ENCODE measurements at places on chromosomes 1 and 21.
A peak's percentile ranks its signal among the peaks of the same experiment; 100 is the strongest.

- no peak for DNase-seq
Measured at GRCh38 chr1:200355801-200356200, 54.0 kb downstream of the ZNF281 start.

DNA sequence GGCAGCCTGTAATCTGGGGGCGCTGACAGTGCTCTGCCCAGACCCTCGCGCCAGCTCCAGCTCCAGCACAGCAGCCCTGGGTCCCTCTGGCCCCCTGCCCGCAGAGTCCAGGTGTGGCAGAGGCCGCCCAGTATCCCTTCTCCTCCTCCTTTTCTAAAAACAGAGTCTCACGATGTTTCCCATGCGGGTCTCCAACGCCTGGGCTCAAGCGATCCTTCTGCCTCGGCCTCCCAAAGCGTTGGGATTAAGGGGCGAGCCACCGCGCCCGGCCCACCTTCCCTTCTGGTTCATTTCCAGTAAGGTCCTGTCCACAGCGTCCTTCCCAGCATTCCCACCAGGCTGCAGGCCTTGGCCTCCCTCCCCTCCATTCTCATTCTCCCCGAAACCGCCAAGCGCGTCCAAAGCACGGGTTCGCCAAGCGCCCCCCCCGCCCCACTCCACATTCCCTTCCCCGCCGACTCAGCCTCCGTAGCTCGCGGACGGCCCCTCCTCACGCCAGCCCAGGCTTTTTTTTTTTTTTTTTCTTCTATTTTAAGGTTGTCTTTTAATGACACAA is 2.0 kb upstream of the PCBP3 start:
- DNase-seq: no peak

GRCh38 chr1:183607322-183607980 is 17.2 kb upstream of the NCF2 start:
- DNase-seq: no peak

GRCh38 chr21:18529254-18529653 is 125.7 kb upstream of the TMPRSS15 start:
- no peak for DNase-seq

- no peak for DNase-seq
Measured at GRCh38 chr1:110420874-110421793, 13.6 kb upstream of the LAMTOR5 start.

DNA sequence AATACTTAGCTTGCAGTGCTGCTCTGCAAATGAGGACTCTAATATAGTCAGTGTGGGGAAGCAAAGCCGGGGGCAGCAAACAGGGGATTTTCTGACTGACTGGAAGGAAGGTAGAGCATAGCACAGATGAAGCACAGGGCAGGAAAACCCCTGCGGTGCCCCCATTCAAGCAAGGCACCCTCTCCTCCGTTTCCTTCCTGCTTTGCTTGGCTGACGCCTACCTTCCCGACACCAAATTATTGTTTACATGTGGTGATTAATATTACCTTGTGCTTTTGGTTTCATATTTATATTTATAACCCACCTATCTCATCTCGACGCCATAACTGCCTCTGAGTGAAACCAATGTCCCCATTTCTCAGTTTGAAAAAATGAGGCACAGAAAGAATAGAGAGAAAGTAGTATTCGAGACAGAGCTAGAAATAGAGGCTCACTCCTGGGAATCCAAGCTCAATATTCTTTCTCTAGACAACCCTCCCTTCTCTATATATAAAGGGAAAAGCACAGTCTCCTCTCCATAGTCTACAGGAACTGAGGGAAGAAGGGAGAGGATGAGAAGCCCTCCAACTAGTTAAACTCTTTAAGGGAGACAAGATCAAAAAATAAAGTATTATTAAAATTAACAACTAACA is 41.3 kb downstream of the PIK3C2B start:
- no peak for DNase-seq

DNA sequence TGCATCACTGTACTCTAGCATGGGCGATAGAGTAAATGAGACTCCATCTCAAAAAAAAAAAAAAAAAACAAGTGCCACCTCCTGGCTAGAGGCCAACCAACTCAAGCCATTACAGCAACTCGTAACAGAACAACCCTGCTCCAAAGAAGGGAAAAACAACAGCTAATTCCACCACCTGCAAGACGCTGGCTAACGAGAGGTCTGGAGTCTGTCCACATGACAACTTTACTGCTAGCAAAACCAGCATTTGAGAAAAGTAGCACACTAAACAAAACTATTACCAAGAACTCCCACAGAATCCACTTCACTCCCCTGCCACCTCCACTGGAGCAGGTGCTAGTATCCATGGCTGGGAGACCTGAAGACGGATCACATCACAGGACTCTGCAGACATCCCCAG is 24.1 kb upstream of the EGLN1 start:
- DNase-seq: no peak

- DNase-seq: no peak
Measured at GRCh38 chr1:84842748-84843231, 50.2 kb downstream of the LPAR3 start.

DNA sequence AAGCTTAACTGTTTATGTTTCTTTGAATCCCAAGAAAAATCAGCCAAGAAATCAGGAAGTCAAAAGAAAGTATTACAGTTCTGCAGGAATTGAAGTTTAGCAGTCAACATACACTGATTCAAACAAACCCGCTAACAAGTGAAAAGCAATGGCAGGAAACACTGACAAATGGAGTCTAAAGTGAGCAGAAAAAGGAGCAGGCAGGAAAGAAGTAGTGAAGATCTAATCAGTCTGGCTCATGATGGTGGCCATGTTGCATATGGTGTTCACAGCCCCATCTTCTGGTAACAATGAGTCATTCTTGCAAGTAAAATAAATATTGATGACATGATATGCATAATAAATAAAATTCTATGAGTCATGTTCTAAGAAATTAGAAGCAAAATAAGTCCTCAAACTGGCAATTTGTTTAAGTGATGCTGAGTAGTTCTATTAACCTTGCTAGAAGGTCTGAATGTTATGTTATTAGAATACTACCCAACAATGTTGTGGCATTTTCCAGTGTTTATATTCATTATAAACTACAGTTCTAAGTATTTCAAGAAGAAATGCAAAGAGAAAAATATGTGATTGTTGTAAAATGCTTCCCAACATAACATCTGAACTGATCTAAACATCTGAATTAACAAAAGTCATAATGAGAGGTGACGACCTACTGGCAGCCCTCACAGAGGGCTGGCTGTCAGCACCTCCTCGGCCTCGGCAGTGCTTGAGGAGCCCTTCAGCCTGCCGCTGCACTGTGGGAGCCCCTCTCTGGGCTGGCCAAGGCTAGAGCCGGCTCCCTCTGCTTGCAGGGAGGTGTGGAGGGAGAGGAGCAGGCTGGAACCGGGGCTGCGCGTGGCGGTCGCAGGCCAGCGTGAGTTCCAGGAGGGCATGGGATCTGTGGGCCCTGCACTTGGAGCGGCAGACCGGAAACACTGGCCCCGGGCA is 5.7 kb upstream of the ACBD6 start:
- no peak for DNase-seq

DNA sequence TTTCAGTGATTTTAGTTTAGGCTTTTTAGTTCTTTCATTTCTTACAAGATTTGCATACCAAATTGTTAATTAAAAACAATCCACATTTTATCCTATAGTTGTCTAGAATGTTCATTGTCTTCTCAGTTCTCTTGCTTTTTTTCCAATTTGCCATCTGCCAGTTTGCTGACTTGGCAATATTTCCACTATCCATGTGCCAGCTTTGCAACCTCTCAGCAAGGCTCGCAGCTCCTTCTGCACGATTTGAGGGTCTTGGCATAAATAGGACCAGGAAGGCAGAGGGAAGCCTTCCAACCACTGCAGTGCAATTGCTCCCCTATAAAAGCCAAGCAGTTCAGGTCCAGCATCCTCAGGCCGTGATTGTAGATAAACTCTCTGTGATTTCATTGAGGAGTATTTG is 306.8 kb upstream of the FMN2 start:
- DNase-seq: no peak

GRCh38 chr1:83763361-83764095 is 235.4 kb downstream of the TTLL7 start:
- no peak for DNase-seq

GRCh38 chr1:245688536-245689453 is 534.0 kb downstream of the KIF26B start:
- DNase-seq: no peak

DNA sequence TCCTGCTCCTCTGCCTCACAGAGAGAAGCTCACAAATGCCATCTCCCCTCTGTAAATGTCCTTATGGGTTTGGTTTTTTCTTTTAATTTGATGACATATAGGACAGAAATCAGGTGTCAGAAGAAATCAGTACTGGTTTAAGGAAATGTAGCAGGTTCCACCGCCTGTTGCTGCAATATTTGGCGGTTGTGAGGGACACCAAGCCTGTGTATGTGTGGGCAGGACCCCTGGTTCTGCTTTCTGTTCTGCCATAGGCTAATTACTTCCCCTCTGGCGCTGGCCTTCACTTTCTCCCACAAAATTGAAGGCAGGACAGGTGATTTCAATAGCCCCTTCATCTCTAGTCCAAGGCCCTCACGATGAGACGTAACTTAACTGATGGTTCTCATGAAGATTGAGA is 69.2 kb downstream of the PRDM2 start:
- DNase-seq: no peak

- no peak for DNase-seq
Measured at GRCh38 chr1:119435052-119435451, 20.1 kb downstream of the HSD3B2 start.

- DNase-seq: no peak
Measured at GRCh38 chr1:21590126-21590880, 78.9 kb downstream of the RAP1GAP start.

DNA sequence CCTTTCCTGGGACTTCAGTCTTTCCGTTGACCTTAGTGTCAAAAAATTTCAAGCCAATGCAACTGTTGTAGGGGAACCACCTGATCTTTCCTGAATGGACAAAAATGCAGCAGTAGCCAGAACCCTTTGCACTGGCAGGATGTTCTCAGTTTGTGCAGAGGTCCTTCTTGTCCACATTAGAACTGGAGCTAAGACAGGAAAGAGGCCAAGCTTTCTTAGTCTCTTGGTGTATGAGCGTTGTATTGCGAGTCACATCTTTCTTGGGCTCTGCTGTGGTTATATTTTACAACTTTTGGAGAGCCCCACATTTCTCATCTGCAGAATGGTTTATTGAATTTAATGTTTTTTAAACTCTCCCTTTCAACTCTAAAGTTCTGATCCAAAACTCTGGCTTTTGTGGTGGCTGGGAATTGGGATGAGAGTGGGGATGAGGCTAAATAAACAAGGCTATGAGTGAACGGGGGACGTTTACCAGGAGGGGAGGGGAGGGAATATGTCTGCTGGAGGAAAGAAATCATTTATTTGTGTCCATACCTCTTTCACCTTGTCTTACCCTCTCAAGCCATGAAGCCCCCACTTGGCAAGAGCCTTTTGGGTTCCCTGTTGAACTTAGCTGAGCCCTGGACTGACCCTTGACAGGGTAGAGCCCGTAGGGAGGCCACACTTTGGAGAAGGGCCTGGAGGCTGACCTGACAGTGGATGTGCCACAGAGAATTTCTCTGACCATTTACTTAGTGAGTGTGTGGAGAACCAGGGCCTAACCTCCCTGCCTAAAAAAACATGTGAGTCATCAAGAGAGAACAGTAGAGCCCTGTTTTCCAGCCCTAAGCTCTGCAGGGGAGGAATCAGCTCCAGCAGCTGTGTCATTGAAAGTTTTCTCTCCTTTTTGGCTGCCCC is 586 bp downstream of the CHI3L2 start:
- DNase-seq: peak; percentile 56

DNA sequence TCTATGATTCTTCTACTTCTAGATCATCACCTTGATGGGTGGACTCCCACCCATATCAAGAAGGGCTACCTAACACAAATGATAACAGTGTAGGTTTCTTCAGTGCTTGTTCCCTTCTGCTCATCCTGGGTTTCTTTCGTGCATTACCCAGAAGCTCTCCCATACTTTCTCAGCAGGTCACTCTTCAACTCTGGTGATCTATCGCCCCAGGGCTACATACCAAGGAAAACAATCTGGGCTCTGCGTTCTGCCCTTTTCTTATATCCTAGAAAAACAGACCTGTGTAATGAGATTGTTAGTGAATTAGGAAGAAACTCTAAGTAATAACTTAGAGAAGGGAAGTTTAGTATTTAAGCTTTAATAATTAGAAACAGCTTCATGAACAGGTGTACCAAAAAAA is 370.6 kb upstream of the SPAG17 start:
- DNase-seq: no peak

DNA sequence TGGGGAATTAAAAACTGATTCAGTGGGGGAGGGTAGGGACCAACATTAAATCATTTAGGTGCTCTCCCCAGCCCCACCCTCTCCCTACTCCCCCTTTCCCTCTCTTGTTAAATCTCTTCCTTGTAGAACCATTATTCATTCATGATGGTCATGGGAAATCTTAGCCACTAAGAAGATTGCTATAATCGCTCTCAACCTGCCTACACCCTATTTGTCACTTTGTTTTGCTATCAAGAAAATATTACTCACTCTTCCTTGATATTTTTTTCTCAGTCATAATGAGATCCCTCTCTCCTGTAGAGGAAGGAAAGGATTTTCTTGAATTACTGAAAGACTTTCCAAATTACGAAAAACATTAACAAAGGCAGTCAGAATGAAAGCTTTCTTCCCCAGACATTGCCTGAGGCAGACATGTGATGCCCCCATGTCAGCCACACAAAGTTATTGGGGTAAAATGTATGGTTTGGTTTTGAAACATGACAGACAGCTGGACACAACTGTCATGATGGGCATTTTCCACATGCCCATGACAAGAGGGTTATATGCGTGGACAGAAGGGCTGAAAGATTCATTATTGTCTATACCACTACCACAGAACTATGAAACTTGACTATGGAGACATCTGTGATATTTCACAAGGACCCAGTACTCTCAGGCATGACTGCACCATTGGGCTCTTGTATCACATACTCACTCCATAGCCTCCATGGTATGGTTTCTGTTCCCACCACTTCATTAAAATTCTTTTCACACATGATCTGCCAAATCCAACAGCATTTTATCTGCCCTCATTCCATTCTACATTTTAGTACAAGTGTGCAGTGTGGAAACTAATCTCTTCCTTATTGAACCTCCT is 420.1 kb downstream of the DISC1 start:
- no peak for DNase-seq

DNA sequence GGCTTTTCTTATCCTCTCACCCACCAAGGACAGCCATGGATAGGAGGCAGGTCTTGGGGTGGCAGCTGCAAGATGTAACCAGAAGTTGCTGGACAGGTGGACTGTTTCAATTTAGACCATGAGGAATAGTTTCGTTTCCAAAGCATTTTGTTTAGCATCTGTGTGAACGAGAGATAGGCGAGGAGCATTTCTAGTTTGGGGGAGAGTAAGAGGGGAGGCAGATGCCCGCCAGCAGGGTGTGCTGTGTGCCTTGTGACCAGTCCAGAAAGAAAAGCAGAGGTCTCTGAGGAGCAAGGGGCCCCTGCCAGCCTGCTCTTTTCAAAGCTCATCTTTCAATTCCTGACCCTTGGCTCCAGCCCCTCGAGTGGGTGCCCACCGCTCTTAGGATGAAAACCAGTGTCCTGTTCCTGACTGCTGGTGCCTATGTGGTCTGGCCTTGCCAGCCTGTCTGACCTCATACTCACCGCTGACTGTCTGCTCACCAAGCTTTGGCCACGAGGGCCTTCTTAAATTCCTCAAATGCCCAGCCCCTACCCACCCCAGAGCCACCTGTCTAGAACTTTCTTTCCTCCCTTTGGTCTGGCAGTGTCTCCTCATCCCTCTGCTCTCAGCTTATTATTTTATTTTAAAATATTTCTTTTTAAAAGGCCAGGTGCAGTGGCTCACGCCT is 8.5 kb downstream of the SERINC2 start:
- DNase-seq: no peak

- DNase-seq: no peak
Measured at GRCh38 chr1:41583658-41584547, 99.4 kb upstream of the EDN2 start.

GRCh38 chr1:202616355-202616915 is 93.8 kb downstream of the SYT2 start:
- no peak for DNase-seq

- no peak for DNase-seq
Measured at GRCh38 chr1:46406881-46407608, 12.9 kb downstream of the FAAH start.

All from body of pancreas (tissue), 4 donors.